ENCODE measurements at places on chromosomes 5 and 9. TPM values are rescaled to one million over a fixed set of nuclear protein-coding genes. Genes with fewer than 3 reads are reported as not detected.

The BTNL8 gene
- total RNA-seq, result not detected

DNA sequence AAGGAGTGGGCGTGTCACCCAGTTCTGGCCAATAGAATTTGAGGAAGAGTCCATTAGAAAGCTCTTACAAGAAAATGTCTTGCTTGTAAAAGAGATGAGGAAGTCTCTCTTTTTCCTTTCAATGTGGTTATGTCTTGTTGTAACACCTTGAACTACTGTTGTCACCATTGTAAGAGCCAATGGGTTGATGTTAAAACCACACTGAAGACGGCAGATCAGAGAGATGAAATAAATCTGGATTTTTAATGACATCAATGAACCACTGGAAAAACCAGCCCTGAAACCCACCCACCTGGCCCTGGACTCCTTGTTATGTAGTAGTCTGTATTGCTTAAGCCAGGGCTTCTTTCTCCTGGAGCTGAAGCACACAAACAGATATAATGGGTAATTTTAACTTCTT, 83.8 kb upstream of the ERCC6L2 start:
- DNase-seq, result no peak

DNA sequence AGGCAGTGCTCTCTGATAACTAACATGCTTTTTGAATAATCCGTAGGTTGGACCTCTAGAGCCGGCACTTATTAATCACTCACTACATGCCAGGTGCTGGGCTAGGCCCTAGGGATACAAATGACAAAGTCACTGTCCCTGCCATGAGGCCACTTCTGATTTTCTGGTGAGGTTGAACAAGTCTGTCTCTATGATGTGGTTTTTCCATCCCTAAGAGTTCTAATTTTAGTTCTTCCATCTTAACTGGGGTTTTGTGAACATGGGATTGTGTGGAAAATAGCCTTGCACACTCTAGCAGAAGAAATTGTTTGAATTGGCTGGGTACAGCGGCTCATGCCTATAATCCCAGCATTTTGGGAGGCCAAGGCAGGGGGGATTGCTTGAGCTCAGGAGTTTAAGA, 64.6 kb downstream of the IL31RA start:
- DNase-seq, result no peak

DNA sequence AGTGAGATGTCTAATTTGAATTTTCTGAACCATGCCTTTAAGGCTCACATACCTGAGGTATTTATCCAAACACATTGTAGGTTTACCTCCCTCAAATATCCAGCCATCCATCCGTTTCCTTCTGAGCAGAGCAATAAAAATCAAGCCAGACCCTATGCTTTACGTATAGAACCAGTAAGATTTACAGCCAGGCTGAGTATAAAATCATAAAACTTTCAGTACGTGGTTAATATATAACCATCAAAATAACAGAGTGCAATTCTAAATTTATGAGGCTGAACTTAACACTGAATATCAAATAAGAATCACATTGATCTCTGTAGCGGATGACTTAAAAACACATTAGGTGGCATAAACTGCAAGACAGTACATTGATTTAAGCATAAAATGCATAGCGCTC, 877.9 kb upstream of the WWC1 start:
- DNase-seq, result no peak

The BARHL1 gene
- total RNA-seq, result not detected

- no peak for DNase-seq
These were observed 56.5 kb downstream of the CAST start for GRCh38 chr5:96718635-96719077.

The OMD gene
- total RNA-seq, result not detected

GRCh38 chr5:50697739-50698138, 31.3 kb downstream of the PARP8 start:
- no peak for DNase-seq

The TMEM215 gene
- total RNA-seq, result not detected

The ZBED3 gene
- total RNA-seq, result 3.5 TPM

DNA sequence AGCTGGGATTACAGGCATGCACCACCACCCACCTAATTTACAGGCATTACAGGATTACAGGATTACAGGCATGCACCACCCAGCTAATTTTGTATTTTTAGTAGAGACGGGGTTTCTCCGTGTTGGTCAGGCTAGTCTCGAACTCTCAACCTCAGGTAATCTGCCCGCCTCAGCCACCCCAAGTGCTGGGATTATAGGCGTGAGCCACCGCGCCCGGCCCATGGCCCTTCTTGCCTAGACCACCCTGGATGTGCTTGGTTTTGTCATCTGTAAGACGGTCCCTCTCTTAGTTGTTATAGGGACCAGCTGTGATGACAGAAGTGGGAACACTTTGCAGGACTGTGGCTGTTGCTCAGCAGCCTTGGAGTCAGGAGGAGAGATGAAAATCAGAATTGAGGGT, 3.5 kb upstream of the PHYKPL start:
- DNase-seq, result no peak

DNA sequence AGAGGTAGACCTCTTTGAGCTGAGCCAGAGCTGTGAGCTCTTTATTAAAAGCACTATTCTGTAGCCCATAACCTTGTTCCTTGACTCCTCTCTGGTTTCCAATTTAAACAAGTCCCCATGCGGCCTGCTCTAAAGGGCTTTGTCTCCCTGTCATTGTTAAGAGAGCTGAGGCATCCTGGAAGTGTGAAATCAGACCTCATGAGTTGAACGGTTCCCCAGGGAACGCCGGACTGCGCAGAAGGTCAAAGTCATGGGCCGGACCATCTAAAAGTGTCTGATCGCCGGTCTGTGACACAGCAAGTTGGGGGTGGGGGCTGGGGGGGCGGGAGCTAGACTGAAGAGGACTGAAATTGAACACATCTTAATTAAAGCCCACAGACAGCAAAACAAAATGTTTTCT, 265.8 kb downstream of the SLF1 start:
- DNase-seq, result no peak

The NR5A1 gene
- total RNA-seq, result not detected

DNA sequence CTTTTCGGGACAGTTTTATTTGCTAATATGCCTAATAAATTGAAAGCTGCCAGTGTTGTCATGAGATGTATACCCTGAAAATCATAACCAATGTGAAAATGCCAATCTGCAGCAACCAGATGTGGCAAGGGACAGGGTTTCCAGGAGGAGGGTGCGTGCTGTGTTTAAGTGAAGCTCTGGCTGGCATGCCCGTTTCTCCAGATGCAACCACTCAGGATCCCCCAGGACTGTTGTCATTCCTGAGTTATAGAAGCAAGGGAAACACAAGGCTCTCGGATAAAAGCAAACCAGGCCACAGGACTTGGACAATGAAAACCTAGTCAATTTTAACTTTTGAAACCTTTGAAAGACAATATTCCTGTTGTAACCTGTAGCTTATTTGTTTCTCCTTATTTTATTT, 360.2 kb downstream of the SLIT3 start:
- DNase-seq, result no peak

DNA sequence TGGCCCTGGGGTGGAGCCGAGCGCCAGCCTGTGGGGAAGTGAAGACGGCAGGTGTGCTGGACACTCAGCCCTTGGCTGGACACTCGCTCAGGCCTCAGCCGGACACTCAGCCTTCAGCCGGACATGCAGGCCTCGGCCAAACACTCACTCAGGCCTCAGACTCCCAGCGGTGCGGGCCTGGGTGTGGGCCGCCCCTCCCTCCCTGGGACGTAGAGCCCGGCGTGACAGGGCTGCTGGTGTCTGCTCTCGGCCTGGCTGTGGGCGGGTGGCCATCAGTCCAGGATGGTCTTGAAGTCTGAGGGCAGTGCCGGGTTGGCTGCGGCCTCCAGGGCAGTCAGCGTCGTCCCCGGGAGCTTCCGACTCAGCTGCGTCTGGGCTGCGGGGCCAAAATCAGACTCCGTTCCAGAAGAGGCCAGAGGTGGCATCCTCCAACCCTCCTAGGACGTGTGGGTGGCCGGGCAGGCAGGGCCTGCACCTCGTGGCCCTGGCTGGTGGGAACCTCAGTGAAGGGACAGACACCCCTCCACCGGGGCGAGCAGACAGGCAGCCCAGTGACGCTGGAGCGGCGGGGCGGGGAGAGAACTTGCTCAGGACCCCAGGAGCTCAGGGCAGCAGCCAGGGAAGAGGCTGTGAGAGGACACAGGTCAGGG, 28.4 kb downstream of the SLC6A18 start:
- DNase-seq, result no peak

The DDX46 gene
- 68.8 TPM for total RNA-seq

- DNase-seq, result no peak
These were observed 409.4 kb downstream of the DMRTA1 start for GRCh38 chr9:22855980-22856379.

- no peak for DNase-seq
These were observed 55.9 kb downstream of the MRPL36 start for GRCh38 chr5:1743769-1744085.

DNA sequence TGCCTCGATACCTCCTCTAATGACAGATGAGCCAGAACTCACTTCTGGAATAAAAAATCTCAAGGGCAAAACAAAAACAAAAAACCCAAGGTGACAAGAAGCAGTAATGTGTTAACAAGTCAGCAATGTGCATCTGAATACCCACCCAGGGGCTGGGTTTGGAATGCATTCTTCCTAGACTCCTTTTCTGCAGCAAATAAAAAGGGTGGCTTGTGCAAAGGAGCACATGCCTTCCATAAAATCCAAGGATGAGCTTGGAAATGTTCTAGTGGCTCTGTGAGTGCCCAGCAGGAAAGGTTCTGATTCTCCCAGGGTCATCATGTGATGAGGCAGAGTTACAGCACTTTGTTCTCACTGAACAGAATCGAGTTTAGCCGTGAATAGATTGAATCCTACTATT, 599.9 kb downstream of the RAB3C start:
- no peak for DNase-seq

- no peak for DNase-seq
These were observed 152.9 kb upstream of the SLC28A3 start for GRCh38 chr9:84493284-84493947.

GRCh38 chr9:133991964-133992779, at the start of gene VAV2:
Gene VAV2, minus strand, starts transcription at chr9:133992324. Its CDS starts 46 bp downstream, at chr9:133992278.
- DNase-seq, result peak; percentile 70

The GADD45G gene
- total RNA-seq, result 7.5 TPM

The AGPAT2 gene
- 16.6 TPM for total RNA-seq

DNA sequence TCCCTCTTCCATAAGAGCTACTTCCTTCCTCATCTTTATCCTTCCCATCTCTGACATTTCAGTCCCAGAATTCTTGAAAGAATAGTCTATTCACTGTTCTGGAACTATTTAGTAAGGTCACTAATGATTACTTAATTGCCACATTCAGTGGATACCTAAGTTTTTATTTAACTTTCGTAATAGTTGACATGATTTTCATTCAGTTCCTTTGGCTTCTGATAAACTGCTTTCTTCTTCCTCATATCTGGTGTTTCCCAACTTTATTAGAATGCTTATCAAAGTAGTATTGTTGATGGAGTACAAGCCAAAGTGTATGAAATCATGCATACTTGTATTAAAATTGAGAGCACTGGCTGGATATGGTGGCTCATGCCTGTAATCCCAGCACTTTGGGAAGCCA, 10.8 kb downstream of the UBE2D2 start:
- no peak for DNase-seq

DNA sequence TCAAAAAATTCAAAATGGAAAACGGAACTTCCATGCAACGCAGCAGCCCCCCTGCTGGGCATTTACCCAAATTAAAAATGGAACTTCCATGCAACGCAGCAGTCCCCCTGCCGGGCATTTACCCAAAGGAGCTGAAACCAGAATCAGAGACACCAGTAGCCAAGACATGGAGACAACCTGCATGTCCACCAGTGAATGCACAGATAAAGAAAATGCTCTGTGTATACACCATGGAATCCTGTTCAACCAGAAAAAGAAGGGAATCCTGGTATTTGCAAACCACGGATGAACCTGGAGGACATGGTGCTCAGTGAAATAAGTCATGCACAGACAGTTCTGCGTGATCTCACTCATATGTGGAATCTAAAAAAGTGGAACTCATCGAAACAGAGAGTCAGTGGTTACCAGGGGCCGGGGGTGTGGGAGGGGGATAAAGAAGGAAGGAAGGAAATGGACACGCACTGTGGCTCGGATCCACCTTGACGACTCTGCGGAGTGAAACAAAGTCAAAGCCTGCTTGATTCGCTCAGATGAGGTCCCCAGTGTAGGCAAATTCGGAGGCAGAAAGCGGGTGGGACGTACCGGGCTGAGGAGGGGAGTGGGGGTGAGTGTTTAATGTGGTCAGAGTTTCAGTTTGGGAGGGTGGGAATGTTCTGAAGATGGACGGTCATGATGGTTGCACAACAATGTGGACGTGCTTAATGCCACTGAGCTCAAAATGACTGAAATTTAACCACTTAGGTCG, 40.2 kb upstream of the EXOC3 start:
- peak; percentile 45 for DNase-seq

DNA sequence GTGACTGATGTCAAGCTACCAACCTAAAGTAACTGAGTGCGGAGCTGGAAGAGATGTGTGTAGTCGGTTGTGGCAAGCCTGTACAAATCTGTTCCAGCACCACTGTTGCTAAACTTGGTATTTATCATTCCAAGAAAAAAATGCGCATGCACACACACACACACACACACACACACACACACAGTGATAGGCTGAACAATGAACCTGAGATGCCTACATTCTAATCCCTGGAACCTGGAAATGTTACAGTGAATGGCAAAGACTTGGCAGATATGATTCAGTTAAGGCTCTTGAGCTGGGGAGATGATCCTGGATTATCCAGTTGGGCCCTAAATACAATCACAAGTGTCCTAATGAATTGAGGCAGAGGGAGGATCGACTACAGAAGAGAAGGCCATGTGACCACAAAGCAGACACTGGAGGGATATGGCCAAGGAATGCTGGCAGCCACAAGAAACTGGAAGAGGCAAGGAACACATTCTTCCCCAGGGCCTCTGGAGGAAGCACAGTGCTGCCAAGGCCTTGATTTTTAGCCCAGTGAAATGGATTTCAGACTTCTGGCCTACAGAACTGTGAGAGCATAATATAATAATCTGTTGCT, 49.7 kb upstream of the LHFPL2 start:
- no peak for DNase-seq

The HMMR gene
- 2.8 TPM for total RNA-seq

- no peak for DNase-seq
These were observed 1.3 kb downstream of the AK1 start for GRCh38 chr9:127876026-127876763.

DNA sequence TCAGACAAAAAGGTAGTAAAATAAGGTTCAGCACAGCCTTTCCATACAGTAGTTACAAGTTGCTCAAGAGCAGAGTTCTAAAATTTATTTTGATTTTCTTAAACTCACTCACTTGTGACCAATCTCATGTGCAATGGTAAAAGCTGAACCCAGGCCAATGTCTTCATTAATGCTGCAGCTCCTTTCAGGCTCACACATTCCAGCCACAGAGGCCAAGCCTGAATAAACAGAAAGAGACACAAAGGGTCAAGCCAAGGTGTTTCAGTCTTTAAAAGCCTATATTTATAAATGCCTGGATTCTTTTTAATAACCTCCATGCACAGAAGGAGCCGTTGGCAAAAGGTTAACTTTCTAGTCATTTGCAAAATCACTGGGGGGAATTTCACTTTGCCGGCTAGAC, 152.5 kb downstream of the ADAMTS6 start:
- no peak for DNase-seq
